ENCODE measurements at places on chromosomes 11 and 22.
A peak's percentile ranks its signal among the peaks of the same experiment; 100 is the strongest.

DNA sequence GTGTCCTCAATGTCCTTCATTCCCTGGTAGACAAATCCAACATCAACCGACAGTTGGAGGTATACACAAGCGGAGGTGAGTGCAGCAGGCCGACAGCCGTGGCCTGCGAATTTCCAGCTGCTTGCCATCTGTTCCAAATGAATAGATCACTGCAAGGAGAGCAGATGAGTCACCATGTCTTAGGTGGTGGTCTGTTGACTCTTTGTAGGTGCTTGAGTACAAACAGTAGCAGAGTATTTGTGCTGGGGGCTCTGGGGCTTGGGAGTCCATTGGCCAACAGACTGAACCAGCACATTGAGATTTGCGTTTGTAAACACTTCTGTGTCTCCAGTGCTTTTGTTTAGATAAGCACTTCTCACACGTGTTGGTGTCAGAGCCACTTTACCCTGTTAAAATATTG lies 21.1 kb downstream of the EIF3L start:
- DNase-seq = no peak

GRCh38 chr11:1513326-1514296 lies 27.0 kb upstream of the MOB2 start:
- no peak for DNase-seq

GRCh38 chr11:71244116-71244810 lies 8.1 kb downstream of the SHANK2 start:
- no peak for DNase-seq

- DNase-seq = peak; percentile 36
Measured at GRCh38 chr11:31720225-31720624, 90.9 kb downstream of the PAX6 start.

GRCh38 chr11:117946156-117946841 lies 17.1 kb upstream of the TMPRSS13 start:
- no peak for DNase-seq

GRCh38 chr22:36580846-36581245 lies 51.9 kb upstream of the EIF3D start:
- no peak for DNase-seq

DNA sequence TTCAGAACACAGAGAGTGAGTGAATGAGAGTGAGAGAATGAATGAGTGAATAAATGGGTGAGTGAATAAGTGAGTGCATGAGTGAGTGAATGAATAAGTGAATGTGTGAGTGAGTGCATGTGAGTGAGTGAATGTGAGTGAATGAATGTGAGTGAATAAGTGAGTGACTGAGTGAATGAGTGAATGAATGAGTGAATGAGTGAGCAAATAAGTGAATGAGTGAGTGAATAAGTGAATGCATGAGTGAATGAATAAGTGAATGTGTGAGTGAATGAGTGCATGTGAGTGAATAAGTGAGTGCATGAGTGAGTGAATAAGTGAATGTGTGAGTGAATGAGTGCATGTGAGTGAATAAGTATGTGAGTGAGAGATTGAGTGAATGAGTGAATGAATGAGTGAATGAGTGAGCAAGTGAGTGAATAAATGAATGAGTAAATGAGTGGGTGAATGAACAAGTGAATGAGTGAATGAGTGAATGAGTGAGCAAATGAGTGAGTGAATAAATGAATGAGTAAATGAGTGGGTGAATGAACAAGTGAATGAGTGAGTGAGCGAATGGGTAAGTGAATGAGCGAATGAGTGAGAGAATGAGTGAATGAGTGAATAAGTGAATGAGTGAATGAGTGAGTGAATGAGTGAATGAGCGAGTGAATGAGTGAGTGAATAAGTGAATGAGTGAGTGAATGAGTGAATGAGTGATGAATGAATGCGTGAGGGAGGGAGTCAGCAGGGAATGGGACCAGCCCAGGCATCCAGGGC lies 21.3 kb upstream of the MUC5B start:
- no peak for DNase-seq

- DNase-seq = peak; percentile 10
Measured at GRCh38 chr11:22991196-22991595, 130.9 kb upstream of the CCDC179 start.

GRCh38 chr22:38505541-38506117 lies 482 bp downstream of the DDX17 start:
- DNase-seq = peak; percentile 83

GRCh38 chr11:21988477-21988876 lies 204.4 kb upstream of the ANO5 start:
- no peak for DNase-seq

DNA sequence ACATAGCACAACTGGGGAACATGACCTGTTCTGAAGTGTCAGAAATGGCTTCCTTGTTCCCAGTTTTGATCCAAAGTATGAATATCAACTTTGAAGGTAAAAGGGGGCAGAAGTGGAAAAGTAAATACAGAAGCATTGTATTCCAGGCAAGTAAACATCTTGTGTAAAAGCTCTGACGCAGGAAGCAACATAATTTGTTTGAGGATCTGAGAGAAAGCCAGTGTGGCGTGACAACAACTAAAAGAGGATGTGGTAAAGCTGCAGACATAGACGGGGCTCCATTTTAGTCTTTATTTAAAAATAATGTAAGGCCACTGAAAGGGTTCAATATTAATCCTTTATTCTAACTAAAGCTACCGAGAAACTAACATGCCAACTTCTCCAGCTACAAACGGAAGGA lies 310.2 kb downstream of the DLG2 start:
- DNase-seq = no peak

GRCh38 chr11:130602641-130603334 lies 154.3 kb downstream of the ADAMTS15 start:
- no peak for DNase-seq

DNA sequence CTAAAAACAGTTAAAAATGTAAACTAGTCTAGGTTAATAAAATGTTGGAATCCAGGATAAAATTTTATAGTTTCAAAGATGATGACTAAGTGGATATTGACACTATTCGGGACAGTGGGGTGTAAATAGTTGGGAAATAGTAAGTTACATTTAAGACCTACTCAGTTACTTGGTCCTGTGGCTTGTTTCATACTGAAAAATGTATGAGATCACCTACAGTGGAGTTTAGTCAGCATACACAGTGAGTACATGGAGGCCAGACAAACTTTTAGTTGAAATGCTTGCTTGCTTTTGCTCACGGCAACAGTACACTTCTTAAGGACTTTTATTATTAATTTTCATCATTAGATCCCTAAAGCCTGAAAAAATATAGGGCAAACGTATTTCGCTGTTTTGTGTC lies 16.1 kb downstream of the TRIM22 start:
- no peak for DNase-seq

DNA sequence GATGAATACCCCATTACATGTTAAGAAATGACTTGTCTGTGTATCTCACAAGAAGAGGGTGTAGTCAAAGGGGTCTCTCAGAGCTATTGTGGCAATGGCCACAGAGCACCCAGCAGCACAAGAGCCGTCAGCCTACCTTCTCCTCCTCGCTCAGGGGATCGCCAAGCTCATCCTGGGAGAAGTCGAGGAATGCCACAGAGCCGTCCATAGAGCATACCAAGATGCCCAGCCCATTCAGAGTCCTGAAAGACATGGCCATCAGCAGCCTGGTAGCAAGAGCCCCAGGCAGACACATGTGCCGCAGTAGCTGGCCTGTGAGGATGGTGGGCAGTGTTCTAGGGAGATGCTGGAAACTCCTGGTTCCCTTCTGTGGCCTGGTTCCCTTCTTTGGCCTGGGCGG lies 44.0 kb downstream of the HIRA start:
- DNase-seq = no peak

GRCh38 chr11:134261626-134262488 lies 8.5 kb downstream of the ACAD8 start:
- DNase-seq = peak; percentile 71

DNA sequence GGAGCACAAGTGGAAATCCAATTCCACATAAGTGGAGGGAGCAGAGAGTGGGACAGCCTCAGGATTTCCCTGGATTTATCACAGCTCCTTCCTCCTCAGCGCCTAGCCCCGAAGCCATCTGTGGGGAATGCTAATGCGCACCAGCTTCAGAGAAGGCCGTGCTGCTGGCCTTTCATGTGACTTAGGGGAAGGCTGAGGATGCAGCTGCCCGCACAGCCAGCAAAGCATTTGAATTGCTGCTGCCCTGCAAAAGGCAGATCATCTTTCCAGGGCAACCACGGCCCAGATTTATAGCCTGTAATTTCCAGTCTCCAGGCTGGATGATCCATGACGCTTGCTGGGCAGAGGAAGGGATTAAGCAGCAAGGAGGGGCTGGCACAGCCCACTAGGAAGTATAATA lies 29.9 kb downstream of the SYN3 start:
- no peak for DNase-seq

- no peak for DNase-seq
Measured at GRCh38 chr22:30265131-30265720, 1.4 kb downstream of the OSM start.

- no peak for DNase-seq
Measured at GRCh38 chr11:45022294-45023064, 71.8 kb upstream of the TP53I11 start.

- peak; percentile 84 for DNase-seq
Measured at GRCh38 chr22:24146194-24146616, 35.1 kb upstream of the SUSD2 start.

DNA sequence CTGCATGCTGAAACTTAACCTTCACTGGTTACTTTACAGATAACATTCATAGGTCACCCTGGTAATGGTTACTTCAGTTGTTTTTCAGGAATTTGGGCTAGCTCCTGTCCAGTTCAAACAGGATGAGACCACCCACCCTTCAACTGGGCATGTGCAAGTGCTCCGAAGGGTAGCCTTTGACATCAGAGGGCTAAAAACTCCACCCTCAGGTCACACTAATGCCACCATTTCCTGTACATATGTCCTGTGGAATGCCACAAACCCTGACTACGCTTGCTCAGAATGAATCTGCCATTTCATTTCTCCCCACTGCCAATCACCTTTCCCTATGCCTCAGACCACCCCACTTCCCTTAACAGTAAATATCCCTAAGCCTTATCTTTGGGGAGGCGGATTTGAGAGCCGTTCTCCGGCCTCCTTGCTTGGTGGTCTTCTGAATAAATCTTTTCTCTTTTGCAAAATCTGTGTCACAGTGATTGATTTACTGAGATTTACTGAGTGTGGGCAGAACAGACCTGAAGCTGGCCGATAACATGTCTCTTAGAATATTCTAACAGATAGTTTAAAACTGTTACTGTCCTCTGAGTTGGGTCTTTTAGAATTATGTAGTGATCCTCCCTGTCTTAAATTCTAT lies 25.4 kb upstream of the FXYD2 start:
- no peak for DNase-seq

- no peak for DNase-seq
Measured at GRCh38 chr11:60657888-60658287, 41.5 kb upstream of the MS4A8 start.

GRCh38 chr11:75462117-75462653 lies 29.2 kb upstream of the KLHL35 start:
- DNase-seq = no peak

DNA sequence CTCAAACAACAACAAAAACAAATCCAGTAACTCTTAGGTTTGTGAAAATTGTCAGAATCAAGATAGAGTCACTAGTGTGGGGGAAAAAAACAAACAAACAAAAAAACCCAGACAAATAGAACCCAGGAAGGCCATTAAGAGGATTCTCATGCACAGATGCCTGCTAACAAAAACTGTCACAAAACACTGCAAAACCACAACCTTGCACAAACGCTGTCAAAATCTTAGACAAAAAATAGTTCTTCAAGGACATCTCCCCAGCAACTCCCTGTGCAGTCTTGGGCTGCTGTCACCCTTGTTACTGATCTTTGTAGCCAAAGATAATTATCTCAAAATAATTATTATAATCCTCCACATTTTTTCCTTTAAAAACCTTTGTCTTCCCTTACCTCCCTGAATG lies 4.6 kb upstream of the ZBED5 start:
- no peak for DNase-seq

- DNase-seq = no peak
Measured at GRCh38 chr22:30998329-30998728, 29.3 kb downstream of the TUG1 start.

DNA sequence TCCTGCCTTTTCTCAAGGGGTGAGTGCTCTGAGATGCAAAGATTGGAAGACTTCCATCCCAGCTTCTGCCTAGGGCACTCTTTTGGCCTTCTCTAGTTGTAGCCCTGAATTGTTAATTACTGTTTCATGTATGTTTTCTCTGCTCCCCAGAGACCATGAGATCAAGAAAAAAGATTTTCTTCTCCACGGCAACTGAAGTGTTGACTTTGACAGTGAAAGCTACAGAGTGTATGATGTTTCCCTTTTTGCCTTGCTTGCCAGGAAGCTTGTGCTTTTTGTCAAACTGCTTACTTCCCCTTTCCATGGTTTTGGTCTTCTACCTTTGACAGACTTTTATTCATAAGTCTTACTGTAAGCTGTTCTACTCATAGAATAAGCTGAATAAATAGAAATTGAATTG lies 23.3 kb upstream of the EIF3D start:
- no peak for DNase-seq

DNA sequence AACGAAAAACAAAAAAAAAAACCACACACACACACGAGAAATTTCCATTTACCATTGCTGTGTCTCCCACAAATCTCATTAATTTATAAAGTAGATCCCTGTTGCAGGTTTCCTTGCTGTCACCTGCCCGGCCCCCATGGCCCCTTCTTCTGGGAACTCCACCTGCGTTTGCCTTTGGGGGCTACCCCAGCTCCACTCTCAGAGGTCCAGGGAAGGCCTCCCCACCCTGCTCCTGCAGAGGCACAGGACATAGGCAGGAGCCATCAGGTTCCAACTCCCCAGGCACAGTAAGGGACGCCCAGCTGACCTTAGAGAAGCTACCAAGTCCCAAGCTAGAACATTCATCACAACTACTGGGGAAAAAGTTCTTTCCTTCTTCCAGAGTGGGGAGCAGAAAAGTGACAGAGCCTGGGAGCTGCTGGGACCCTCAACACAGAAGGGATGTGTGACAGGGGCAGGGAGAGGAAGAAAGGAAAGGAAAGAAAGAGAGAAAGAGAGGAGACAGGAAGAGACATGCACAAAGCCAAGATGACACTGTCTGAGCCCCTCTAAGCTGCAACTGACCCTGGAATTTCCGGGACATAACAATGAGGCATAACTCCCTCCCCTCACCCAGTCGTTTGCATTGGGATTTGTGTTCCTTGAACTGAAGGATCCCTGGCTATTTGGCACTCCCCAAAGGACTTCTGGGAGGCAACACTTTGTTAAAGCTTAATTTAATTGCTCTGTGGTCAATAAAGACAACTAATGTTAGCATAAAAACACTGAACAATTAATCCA lies 175.7 kb downstream of the SHANK2 start:
- no peak for DNase-seq

- no peak for DNase-seq
Measured at GRCh38 chr11:116928845-116929244, 91.4 kb upstream of the APOA1 start.

GRCh38 chr11:128497061-128497775 lies 90.1 kb downstream of the ETS1 start:
- peak; percentile 42 for DNase-seq

GRCh38 chr22:19732403-19733113 lies 9.2 kb downstream of the GP1BB start:
- no peak for DNase-seq

DNA sequence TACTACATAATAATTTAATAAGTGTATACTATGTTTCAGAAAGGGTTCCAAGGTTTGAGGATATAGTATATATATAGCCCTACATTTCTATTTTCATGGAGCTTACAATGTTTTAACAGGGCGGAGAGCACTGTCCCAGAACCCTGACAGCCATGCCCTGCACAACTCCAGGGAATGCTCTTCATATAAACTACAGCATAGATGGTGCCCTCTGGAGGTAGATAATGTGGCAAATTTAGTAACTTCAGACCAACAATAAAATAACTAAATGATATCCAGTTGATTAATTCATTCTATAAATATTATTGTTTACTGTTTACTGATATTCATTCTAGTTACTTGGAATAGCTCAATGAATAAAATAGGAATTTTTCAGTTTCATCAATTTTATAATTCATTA lies 693.7 kb upstream of the CCDC179 start:
- no peak for DNase-seq
